Urothelium cell line (cell line): ENCODE measurements at places on chromosomes 2 and 18.

DNA sequence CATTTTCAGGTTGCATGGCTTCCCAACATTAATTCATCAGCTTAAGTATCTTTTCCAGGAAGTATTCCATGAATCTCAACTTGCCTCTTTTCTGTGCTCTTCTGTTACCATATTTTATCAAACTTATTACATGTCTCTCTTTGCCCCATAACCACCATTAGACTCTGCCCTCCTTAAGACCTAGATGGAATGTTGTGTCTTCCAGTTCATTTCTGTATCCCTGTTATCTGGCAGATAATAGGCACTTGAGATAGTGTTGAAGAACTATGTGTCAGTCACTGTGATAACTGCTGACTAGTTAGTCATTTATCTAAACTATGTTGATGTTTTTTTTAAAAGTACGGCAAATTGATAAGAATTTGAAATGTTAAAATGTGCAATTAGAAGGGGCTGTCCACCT is 41.8 kb downstream of the GLS start:
- no peak for DNase-seq

DNA sequence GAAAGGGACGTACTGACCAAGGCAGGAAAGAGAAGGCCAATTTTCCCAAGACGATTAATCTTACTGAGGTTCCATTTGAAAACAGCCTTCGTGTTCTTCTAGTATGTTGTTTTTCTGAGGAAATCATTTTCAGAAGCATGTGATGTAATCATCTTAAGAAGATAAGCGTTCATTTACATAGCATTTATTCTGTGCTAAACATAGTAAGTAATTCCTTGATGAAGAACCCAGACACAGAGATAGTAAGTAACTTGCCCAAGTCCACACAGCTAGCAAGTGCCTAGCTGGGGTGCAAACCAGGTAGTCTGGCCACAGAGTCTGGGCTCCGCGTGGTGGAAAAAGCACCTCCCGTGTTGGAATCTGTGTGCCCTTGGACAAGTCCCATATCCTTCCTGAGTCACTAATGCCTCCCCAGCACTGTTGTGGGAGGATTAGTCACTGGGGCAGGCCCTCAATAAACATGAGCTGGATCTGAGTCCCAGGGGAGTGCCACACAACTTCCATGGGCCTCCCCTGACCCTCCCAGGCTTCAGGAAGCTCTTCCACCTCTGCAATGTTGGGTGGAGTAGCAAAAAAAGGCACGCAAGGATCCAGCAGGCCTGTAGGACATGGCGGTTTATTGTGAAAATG is 26.9 kb upstream of the ASAP2 start:
- peak; percentile 91 for DNase-seq

- DNase-seq = no peak
Measured at GRCh38 chr2:239929504-239929903, 95.6 kb downstream of the NDUFA10 start.

- DNase-seq = no peak
Measured at GRCh38 chr2:128024816-128025215, 3.0 kb downstream of the SAP130 start.

DNA sequence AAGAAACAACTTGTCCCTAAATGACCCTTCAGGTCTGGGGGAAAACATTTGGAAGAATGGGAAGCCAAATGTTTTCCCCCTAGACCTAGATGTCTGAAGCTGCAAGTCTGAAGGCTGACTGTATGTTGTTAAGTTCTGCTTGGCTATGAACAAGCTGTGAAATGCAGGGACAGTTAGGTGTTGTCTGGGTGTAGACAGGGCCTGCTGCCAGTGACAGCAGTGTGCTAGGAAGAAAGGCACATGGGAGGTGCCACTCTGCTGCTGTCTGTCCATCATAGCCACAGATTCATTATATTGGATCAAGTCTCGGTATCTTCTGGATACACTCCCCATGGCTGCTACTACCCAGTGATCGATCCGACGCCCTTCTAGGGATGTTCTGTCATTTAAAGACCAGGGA is 265.9 kb upstream of the PXDN start:
- DNase-seq = no peak

DNA sequence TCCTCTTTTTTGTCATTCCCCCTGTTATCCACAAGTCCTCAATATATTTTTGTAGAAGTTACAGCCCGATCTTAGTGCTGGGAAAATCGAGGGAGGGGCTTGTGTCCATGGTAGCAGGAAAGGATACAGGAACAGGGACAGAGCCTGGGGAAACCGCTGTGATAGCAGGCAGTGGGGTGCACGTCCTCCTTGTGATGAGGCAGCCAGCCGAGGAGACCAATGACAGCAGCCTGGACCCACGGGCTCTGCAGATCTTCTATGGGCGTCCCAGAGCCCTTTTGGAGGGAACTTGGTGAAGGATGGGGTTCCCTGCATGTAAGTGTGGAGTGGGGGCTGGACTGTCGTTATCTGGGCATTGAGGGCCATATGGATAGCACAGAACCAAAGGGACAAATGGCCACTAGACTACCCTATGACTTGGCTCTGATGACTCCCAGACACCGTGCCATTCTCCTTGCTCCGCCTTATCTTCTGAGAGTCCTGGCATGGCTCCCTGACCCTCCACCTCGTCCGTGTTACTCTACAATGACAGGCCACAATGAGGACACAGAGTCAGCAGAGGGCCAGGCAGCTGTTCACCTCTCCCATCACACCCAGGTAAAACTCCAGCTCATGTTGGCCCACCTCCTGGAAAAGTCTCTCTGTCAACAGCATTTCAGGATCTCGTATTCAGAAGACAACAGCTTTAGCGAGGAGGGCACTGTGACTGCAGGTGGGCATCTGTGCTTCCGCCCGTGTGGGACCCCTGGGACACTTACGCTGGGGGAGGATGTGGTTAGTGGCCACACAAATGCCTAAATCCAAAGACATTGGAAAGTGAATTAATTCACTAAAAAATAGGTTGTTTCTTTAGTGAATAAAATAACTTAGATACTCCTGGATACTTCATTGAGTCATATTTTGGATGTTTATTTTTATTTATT is 100.1 kb downstream of the VAPA start:
- no peak for DNase-seq

DNA sequence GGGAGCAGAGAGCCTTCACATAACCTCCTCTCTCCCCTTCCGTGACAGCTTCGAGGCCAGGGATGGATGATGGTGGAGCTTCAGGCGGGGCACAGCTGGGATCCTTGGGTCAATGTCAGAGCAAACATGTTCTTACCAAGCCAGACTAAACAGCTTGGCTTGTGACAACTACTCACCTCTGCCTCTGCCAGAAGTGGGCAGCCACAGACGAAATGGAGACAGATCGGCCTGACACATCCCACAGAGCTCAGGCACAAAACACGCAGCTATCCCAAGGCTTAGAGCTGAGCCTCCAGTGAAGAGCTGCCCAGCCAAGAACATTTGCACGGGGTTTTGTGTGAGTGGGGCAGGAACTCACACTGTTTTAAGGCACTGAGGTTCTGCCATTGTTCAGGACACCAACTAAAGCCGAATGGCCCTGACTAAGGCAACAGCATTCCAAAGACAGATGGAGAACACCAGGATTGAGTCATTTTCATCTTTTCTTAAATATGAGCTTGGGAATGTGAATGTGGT is 12.8 kb downstream of the PXDN start:
- no peak for DNase-seq

DNA sequence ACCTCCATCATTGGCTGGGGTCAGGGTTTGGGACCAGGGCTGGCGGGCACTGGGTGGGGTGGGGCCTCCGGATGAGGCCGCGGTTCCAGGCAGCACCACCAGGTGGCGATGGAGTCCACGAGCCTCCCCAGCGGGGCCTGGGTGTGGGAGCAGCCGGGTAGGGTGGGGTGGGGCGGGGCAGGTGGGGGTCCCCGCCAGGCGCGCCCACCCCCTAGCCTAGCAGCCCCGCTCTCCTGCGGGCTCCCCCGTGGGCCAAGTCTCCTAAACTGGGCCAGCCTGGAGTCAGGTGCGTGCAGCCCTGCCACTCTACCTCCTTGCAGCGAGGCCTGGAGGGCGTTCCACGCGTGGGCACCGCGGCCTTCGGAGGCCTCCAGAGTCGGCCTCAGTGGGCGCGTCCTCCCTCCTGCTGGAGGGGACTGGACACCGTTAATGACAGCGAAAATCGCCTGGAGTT is 187.5 kb downstream of the TWIST2 start:
- peak; percentile 84 for DNase-seq

DNA sequence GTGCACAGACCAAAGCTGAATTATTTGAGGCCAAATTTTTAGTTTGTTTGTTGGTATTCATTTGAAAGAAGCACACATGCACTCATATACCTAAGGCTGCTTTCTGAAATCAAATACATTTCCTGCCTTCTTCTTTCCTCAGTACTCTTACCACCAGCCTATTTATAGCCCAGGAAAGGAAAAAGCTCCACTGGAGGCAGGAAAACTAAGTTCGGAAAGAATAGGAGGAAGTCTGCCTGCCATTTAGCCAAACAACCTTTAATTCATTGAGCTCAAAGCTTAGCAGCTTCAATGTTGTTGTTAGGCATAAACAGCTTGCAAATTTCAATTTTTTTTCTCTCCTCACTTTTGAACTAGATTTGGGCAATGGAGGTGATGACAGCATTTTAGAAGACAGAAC is 40.4 kb upstream of the RASGRP3 start:
- no peak for DNase-seq

- DNase-seq = peak; percentile 79
Measured at GRCh38 chr18:79400091-79400590, 4.4 kb downstream of the NFATC1 start.

DNA sequence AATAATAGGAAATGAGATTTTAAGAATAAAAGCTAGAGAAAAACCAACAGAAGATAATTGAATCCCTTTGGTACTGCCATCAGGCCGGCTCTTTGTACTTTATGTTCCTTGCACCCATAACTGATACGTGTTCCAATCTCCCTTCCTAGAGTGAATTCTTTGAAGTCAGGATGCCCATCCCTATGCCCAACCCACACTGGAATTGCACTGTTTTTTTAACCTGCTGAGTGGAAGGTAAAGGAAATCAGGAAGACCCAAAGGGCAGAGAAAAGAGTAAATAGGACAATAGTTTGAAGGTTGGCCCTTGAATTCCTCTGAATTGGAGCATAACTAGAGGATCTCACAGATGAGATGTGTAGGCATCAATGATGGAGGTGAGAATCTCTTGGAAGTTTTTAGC is 4.4 kb upstream of the ATG16L1 start:
- DNase-seq = no peak

- no peak for DNase-seq
Measured at GRCh38 chr2:85329181-85329651, 1.4 kb upstream of the TGOLN2 start.

GRCh38 chr18:2654928-2655177 is 673 bp upstream of the SMCHD1 start:
- DNase-seq = no peak

- DNase-seq = no peak
Measured at GRCh38 chr2:200252265-200253067, 54.0 kb upstream of the SPATS2L start.

DNA sequence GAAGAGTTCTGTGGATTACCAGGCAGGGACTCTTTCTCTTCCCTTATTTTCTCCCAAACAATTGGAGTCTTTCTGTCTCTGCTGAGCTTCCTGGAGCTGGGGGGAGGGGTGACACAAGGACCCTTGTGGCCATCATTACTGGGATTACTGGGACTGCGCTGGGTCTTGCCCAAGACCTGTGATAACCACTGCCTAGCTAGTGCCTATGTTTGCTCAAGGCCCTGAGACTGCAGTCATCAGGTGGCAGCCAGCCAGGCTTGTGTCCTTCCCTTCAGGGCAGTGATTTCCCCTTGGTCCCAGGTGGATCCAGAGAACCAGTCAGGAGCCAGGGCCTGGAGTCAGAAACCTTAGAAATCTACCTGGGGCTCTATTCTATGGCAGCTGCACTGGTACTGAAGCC is 355.6 kb downstream of the PARD3B start:
- DNase-seq = no peak

GRCh38 chr2:134119117-134119712 is 134.7 kb upstream of the MGAT5 start:
- DNase-seq = no peak

DNA sequence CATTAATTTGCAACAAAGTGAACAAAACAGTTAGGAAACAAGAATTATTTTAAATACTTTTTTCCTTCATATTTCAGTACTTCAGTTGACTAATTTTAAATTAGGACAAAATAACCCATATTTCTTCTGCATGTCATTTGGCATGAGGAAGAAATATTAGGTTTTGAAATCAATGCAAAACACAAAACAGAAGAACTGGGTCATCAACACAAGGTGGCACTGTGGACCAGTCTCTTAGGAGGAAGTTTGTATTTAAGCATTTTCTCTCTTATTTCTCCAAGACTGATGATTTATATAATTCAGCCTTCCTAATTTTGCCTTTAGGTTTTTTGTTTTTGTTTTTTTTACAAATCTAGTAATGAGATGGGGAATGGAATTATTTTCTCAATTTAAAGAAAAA is 352.8 kb upstream of the KCNH7 start:
- peak; percentile 21 for DNase-seq

- DNase-seq = no peak
Measured at GRCh38 chr18:8794156-8794933, 89.0 kb downstream of the MTCL1 start.

GRCh38 chr2:237219826-237220225 is 134.1 kb downstream of the COPS8 start:
- DNase-seq = no peak

DNA sequence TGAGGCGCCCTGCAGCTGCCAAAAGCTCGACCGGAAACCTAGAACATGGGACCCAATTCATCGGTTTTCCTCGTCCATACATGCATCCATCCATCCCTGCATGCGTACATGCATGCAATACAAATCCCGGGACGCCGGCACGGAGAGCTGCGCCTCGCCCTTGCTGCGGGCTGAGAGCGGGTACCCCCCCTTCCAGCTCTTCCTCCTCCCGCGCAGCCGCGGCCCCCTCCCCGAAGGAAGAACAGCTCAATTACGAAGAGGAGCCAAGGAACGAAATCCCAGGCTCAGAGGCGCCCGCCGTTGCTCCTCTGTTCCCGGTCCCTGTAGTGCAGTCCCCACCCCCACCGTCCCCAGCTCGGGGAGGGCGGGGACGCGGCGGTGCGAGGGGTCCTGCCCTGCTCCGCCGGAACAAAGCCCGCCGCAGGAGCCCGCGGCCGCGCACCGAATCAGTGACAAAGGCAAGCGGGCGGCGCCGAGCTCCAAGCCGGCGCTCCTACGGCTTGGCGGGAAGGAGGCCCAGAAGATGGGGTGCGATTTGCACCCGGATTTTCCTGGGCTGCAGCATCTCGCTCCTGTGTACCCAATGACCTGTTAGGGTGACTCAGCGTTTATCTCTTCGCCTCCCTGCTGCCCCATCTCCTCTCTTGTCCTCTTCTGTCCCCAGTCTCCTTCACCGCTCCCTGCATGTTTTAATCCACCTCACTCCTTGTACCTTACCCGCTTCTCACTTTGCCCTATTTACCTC is 8.9 kb upstream of the POU3F3 start:
- peak; percentile 52 for DNase-seq

GRCh38 chr2:36708041-36708741 is 11.7 kb downstream of the VIT start:
- peak; percentile 44 for DNase-seq

GRCh38 chr2:2333076-2333475 is 2.0 kb upstream of the MYT1L start:
- no peak for DNase-seq

GRCh38 chr18:32623563-32623962 is 149.3 kb downstream of the KLHL14 start:
- DNase-seq = no peak

- no peak for DNase-seq
Measured at GRCh38 chr2:127843677-127844076, 14.3 kb downstream of the POLR2D start.
